Thymus (tissue), 14 donors: ENCODE measurements at places on chromosomes 2 and 18. TPM values are rescaled to one million over a fixed set of nuclear protein-coding genes. Genes with fewer than 3 reads are reported as not detected.

DNA sequence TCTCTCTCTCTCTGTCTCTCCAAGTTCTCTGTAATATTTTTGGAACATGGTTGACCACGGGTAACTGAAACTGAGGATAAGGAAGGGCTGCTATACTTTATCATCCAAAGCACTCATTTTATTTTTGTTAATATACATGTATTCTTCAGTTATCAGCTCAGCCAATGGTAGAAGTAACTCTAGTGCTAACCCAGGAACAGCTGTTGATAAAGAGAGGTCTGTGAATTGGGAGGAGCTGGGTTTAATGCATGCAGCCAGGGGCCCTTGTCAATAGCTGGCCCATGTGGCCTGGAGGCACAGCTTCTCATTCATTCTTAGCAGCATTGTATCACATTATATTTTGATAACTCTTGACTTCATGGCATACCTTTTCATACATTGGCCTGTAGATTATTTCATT is 401.6 kb downstream of the EPHA4 start:
- no peak for DNase-seq

DNA sequence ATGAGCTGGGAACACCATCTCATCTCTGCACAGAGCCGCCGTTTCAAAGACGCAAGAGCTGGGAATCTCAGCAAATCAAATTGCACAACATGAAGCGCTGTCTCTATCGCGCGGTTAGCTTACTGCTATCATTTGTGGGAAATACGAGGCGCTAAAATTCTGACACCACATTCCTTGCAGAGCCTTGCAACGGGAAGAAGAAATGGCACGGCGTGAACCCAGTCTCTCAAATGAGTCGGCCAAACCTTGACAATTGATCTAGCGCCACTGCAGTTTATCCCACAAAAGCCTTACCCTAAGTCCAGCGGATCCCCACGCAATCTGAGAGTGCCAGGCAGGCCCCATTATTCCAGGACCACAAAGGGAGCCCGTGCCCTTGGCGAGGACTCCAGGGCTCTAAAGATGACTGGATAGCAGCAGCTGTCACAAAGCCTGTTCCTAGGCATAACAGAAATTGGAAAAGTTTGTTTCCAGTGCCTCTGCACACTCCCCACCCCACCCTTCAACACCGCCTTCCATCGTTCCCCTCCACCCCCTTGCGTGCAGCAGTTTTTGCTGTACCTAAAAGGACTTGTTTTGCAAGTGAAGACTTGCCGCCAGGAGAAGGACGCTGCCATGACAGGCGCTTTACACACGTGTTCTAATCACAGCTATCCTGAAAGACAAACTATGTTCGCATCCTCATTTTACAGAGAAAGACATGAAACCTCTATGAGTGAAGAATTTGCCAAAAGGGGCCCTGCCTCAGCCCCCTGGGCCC is 252.4 kb downstream of the EIPR1 start:
- no peak for DNase-seq

Gene COBLL1
- 3.0 TPM for total RNA-seq

GRCh38 chr2:194610297-194610696 is 1046.7 kb upstream of the SLC39A10 start:
- DNase-seq: no peak
